ENCODE measurements at places on chromosomes 6 and 20.

DNA sequence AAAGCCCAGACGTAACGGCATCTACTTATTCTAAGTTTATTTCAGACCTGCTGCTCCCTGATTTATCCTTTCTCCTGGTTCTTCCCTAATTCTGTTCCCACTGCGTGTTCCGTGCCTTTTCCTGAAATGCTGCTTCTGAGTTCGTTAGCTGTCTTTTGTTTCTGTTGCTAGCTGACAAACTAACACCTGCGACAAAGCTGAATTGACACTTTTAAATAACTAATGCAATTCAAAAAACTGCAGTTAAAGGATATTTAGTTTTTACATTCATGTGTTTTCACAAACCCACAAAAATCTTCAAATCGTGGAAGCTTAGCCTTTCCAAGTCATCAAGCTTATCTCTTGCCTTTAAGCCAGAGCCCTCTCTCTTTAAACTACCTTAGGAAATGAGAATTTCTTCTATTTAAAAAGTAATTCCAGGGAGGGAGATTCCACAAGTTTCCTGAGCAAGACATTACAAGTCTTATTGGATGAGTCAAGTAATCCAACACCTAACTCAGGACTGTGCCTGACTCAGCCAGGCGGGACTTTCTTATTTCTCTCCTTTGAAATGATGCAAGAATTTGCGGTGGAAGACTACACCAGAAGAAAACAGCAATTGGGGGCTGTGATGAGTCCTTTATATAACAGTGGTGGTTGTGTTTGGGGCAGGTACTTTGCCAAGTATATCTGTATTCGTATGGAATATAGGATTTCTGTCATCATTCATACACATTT, 6.3 kb downstream of the ADTRP start:
- no peak for DNase-seq

DNA sequence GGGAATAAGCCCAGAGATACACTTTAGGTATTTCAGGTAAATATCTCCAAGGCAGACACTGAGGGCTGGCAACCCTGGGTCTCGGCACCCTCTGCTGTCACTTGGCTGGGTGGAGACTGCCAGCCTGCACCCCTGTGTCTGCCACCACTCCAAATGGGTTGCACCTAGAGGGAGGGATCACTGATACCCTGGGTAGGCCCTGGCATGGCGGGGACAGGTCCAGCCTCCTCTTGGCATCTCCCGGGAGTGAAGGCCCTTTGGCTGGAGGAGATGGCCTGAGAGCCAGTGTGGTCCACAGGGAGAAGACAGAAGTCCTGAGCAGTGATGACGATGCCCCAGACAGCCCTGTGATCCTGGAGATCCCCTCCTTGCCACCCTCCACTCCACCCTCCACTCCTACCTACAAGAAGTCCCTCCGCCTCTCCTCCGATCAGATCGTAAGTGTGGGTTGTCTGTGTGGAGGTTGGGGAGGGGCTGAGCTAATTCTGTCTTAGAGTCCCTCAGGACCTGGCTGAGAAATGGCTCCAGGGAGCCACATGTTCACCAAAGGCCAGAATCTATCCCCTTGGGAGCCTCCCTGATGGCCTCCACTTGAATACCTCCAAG, 10.9 kb downstream of the EMILIN3 start:
- DNase-seq: no peak

- no peak for DNase-seq
These were observed 158.4 kb upstream of the SIM1 start for GRCh38 chr6:100622907-100623692.

GRCh38 chr20:40652441-40652987, 36.5 kb downstream of the MAFB start:
- no peak for DNase-seq

DNA sequence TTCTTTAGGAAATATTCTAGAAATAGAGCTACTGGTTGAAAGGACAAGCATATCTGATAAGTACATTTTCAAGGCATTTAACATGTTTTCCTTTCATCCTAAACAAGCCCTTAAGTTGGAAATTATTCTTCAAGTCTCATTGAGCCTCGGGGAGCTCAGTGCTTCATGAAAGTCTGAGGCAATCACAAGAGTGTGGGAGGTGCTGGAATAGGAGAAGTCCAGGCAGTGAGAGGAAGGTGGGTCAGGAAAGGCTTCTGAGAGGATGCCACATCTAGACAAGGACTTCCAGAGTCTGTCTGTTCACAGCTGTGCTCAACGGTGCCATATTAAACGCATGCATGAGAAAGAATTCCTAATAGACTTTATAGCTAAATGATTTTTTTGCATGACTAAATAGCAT, 69.8 kb downstream of the CD83 start:
- no peak for DNase-seq

- no peak for DNase-seq
These were observed 36.5 kb downstream of the ATP9A start for GRCh38 chr20:51731731-51732095.

- DNase-seq: no peak
These were observed 31.8 kb downstream of the PLCB4 start for GRCh38 chr20:9100691-9101090.

- DNase-seq: no peak
These were observed 87.3 kb upstream of the AKIRIN2 start for GRCh38 chr6:87789198-87789899.

- DNase-seq: no peak
These were observed 2.6 kb downstream of the MGME1 start for GRCh38 chr20:17971300-17972013.

- DNase-seq: no peak
These were observed 80.9 kb downstream of the RNGTT start for GRCh38 chr6:88882536-88882935.

- DNase-seq: no peak
These were observed 916.0 kb upstream of the EYS start for GRCh38 chr6:66623050-66623449.

- no peak for DNase-seq
These were observed 52.0 kb upstream of the TRIM26 start for GRCh38 chr6:30265181-30265580.

DNA sequence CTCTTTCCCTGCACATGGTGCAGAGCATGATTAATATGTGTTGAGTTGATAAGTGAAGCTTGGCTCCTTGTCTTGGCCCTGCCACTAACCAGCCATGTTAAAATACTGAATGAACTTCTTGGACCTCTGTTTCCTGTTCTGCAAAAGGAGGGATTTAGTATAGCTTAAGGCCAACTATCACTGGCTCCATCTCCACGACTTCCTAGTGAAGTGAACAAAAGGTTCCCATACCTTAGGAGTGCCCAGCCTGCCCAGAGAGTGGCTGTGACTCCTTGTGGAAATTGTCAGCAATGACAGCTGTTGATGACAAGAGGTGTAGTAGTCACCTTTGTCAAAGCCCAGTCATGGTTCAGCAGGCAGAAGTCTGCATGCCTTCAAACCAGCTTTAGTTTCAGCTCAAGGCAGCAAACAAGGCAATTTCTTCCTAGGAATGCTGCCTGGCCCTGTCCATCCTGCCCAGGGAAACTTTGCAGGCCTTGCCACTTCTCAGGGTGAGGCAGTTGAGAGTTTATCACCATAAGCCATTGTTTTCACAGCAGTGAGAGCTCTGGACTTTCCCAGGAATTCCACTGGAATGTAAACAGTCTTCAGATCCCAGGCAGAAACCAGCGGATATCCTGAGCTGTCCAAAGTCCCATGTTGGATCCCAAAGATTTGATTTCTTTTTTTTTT, 169.7 kb upstream of the TNFAIP3 start:
- DNase-seq: no peak

- no peak for DNase-seq
These were observed 43.7 kb upstream of the DST start for GRCh38 chr6:56686429-56686828.

DNA sequence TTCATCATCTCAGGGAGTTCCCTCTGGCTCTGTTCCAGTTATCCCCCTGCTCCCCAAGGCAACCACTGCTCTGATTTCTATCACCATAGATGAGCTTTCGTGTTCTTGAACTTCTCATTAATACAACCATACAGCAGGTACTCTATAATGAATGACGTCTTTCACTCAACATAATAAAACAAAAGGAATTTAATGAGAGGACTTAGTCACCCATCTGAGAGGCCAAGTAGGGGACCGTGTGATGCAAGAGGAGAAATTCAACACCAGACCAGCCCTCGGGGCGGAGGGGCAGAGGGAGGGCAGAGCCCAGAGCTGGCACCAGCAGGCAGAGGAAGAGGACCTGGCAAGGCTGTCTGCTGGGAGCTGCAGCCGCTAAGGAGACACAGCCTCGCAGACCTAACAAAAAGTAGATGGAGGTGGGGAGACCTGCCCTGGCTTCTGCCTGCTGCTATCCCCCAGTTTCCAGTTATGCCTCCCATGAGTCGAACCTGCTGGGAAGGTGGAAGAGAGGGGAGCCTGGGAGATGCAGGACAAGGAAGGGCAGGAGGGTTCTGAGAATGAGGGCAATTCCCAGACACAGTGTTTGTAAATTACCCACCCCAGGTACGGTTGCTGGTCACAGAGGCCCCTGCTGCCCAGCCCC, 13.8 kb downstream of the CCN5 start:
- no peak for DNase-seq

DNA sequence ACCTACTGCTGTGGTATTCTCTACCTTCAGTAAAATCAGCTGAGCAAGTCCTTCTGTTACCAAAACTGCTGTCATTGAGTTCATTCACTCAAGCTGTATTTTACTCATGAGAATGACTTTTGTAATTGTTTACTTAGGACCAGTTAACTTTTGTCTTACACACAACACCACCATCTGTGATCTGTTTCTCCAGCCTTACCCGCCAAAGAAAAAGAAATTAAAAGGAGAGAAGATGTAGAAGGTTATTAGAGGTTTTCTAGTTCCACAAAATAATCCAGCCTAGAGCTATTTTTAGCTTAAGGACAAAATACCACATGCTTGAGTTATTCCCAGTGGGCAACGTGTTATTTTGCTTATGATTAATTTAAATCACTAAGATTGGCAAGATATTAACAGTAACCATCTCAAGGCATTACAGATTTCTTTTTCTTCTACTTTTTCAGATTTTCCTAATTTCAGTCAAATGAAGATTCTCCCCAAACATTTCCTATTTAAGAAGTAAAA, 38.2 kb downstream of the FAM8A1 start:
- no peak for DNase-seq

GRCh38 chr20:43363506-43363905, 94.2 kb upstream of the SRSF6 start:
- no peak for DNase-seq

DNA sequence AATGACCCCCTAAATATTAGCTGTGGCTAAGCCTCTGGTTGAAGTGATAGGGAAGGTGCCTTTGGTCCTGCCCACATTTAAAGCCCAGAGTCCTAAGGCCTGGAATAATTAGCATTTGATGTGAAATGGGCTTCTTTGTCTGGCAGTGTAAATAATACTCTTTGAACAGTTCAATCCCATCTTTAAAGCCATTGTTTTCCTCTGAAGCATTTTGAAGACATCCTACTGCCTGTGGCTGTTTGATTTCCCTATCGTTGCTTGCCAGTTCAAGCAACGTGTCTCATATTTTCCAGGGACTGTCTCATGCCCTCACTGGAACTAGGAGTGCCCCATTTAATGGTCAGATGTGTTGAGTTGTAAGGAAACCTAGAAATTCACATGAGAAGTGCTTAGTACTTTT, 89.3 kb upstream of the BTN3A2 start:
- no peak for DNase-seq

GRCh38 chr6:18388942-18389341, 1.8 kb downstream of the RNF144B start:
- DNase-seq: no peak

GRCh38 chr20:57712851-57713504, 3.2 kb upstream of the PMEPA1 start:
- DNase-seq: no peak

DNA sequence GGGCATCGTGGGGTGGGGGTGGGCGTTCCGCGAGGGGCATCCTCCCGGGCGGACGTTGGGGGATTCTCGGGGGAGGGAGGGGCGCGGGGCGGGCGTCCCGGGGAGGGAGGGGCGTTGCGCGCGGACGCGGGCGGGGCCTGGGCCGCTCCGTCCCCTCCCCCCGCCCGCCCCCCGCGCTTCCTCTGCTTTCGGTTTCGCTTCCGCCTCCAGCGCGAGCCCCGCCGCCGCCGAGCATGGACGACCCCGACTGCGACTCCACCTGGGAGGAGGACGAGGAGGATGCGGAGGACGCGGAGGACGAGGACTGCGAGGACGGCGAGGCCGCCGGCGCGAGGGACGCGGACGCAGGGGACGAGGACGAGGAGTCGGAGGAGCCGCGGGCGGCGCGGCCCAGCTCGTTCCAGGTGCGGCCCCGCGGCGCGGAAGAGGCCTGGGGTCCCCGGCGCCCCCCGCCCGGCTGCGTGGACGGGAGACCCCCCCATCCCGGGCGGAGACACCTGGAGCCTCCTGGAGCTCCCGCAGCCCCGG, at the start of gene OGFR:
TSS of gene OGFR (plus strand) at position 209 of the 528 bp plus-strand sequence. CDS start at position 234, 25 bp downstream.
- DNase-seq: peak; percentile 62

DNA sequence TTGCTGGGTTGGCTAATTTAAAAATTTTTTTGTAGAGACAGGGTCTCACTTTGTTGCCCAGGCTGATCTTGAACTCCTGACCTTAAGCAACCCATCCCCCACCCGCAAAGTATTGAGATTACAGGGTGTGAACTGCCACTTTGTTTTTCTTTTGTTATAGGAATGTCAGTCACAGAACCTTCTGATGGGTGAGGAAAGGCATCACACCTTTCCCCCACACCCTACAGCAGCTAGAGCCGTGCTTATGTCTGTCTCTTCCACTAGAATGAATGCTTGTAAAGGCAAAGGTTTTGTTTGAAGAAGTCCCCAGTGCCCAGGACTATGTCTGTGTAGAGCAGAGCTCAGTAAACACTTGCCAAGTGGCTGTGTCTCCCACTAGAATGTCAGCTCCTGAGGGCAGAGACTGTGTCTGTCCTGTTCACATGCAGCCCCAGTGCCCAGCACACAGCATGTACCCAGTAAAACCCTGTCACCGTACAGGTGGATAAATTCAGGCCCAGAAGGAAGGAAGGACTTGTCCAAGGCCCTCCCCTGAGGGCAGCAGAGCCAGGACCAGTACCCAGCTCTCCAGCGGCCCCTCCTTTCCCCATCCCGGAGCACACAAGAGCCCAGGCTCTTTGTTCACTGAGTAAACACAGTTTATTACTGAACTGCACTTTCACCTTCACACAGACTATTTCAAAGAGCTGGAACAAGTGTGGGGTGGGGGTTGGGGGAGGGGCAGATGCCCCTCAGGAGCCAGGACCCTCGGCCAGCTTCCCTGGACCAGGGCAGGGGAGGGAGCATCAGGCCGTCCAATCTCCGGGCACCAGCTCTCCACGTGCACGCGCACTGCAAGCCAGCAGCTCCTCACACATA, 26.4 kb downstream of the COX4I2 start:
- no peak for DNase-seq

GRCh38 chr20:19737025-19737424, 21.0 kb upstream of the RIN2 start:
- DNase-seq: no peak

GRCh38 chr6:32922083-32922482, 18.7 kb downstream of the HLA-DMB start:
- DNase-seq: no peak

- DNase-seq: no peak
These were observed 225.3 kb upstream of the FAM83B start for GRCh38 chr6:54621285-54621684.

GRCh38 chr20:15487030-15487429, 1086.2 kb downstream of the KIF16B start:
- DNase-seq: no peak

DNA sequence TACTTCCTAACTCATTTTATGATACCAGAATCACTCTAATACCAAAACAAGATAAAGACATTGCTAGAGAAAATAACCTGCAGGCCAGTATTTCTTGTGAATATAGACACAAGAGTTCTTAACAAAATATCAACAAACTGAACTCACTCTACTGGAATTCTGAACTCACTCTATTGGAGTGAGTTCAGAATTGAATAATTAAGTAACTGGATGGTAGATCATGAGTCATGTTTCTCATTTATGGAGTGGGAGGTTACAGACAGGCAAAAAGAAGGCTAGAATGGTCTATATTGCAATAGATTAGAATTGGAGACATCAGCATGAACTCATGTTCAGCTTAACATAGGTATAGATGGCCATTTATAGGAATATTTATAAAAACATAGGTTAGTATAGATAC, 26.6 kb upstream of the C6orf58 start:
- no peak for DNase-seq

All from activated CD8-positive, alpha-beta memory T cell treated with anti-CD3 and anti-CD28 coated beads for 1 hour (primary cell).